ENCODE measurements at places on chromosomes 1 and 21.
A peak's percentile ranks its signal among the peaks of the same experiment; 100 is the strongest.

GRCh38 chr1:33374336-33375105, 53.6 kb upstream of the A3GALT2 start:
- H3K36me3 ChIP-seq: peaks cover 4% of the 10 kb centered on the region
- H3K4me3 ChIP-seq: no peak overlapping the region
- no peak overlapping the region for H3K27ac ChIP-seq
- peak; percentile 65 for DNase-seq
- H3K4me1 ChIP-seq: peaks cover 15% of the 10 kb centered on the region
- no peaks in the 10 kb centered on the region for H3K27me3 ChIP-seq

DNA sequence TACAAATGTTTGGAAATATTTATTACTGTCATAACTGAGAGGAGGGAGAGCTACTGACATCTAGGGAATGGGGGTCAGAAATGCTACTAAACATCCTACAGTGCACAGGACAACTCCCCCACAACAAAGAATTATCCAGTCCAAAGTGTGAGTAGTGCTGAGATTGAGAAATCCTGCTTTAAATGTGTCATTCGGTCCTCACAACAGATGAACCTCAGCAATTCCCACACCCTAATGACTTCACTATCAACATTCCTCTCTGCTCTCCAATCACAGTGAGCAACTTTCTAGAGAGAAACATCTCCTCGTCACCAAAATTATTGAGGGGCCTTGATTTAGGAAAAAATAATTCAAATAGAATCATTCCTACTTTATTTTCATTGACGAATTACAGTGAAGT, 18.0 kb downstream of the OMA1 start:
- no peak overlapping the region for H3K27ac ChIP-seq
- no peaks in the 10 kb centered on the region for H3K36me3 ChIP-seq
- H3K4me1 ChIP-seq: no peaks in the 10 kb centered on the region
- no peaks in the 10 kb centered on the region for H3K27me3 ChIP-seq
- no peak for DNase-seq

DNA sequence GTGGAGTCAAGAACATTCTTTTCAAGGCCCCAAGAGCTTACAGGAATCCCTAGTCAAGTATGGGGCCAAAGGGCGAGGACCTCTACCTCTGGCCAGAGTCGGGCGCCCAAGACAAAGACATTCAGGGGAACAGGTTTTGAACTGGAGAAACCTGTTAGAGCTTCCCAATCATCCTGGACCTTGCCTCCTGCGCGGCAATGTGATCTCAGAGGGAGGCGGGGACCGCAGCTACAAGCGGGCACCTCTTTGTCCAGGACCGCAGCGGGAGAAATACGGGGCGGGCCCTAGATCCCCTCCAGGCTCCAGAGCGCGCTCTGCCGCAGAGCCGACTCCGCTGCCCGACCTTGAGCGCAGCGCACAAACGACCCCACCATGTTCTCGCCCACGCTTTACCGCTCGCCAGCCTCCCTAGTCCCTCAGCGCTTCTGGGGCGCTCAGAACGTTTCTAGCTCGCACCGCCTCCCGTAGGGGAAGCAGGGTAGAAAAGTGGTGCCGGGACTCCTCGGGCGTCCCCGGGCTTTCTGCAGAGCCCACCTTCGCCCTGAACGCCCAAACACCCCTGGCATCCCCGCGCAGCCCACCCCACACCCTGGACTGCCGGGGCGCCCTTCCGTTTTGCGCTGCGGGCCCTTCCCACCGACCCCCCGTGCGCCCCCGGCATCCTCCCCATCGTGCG, 28.1 kb downstream of the RABIF start:
- peak overlapping the region; percentile 72 for H3K4me3 ChIP-seq
- H3K36me3 ChIP-seq: no peaks in the 10 kb centered on the region
- H3K27me3 ChIP-seq: no peaks in the 10 kb centered on the region
- DNase-seq: peak; percentile 25
- H3K27ac ChIP-seq: no peak overlapping the region

DNA sequence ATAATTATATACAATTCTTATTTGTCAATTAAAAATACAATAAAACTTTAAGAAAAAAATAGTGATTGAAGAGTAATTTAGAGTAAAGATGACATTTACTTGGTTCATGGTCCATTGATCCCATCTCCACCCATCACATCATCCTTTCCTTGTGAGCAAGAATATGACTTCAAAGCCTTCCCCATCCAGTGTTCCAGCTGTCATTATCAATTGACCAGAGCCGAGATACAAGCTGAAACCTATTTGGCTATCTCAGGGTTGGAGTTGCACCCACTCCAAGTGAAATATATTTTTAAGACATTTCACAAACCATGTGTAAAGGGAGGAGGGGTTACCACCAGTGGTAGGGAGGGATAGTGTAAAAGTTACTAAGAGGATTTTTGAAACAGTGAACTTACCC, 428.9 kb upstream of the C1orf87 start:
- peak overlapping the region; percentile 76 for H3K27ac ChIP-seq
- no peak for DNase-seq
- H3K36me3 ChIP-seq: no peaks in the 10 kb centered on the region
- H3K4me3 ChIP-seq: no peak overlapping the region
- H3K4me1 ChIP-seq: peaks cover 14% of the 10 kb centered on the region

DNA sequence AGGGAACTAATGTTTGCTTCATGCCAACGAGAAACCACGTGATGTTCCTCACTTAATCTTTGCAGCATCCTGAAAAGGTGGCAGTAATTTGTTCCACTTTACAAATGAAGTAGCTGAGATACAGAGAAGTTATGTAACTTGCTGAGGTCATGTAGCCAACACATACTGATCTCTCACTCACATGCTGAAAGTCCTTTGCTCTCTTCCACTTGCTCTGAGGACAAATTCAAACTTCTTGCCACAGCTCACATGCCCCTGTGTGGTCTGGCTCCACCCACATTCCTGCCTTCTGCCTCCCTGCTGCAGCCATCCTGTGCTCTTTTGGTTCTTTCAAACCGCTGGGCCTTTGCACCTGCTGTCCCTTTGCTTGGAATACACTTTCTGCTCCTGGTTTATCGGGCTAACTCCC, 55.4 kb downstream of the TMCO4 start:
- no peak overlapping the region for H3K27ac ChIP-seq
- no peak for DNase-seq
- H3K4me3 ChIP-seq: no peak overlapping the region
- H3K36me3 ChIP-seq: no peaks in the 10 kb centered on the region

- H3K27me3 ChIP-seq: peaks cover 6% of the 10 kb centered on the region
- H3K4me3 ChIP-seq: no peak overlapping the region
- peaks cover 17% of the 10 kb centered on the region for H3K4me1 ChIP-seq
These were observed 395.8 kb upstream of the VAMP3 start for GRCh38 chr1:7375329-7375728.

- H3K4me1 ChIP-seq: peaks cover 53% of the 10 kb centered on the region
- no peak overlapping the region for H3K4me3 ChIP-seq
- H3K27me3 ChIP-seq: no peaks in the 10 kb centered on the region
- DNase-seq: no peak
- peaks cover 4% of the 10 kb centered on the region for H3K36me3 ChIP-seq
- H3K27ac ChIP-seq: peak overlapping the region; percentile 35
These were observed 16.6 kb downstream of the SLC9A1 start for GRCh38 chr1:27138368-27138767.

DNA sequence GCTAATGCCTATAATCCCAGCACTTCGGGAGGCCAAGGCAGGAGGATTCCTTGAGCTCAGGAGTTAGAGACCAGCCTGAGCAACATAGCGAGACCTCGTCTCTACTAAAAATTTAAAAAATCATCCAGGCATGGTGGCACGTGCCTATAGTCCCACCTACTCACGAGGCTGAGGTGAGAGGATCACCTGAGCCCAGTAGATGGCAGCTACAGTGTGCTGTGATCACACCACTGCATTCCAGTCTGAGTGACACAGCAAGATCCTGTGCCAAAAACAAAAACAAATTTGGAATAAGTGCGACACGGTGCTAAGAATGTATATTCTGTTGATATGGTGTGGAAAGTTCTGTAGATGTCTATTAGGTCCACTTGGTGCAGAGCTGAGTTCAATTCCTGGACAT, 15.1 kb downstream of the USP33 start:
- peaks cover 5% of the 10 kb centered on the region for H3K36me3 ChIP-seq
- H3K4me3 ChIP-seq: no peak overlapping the region
- no peaks in the 10 kb centered on the region for H3K27me3 ChIP-seq
- H3K27ac ChIP-seq: no peak overlapping the region
- no peak for DNase-seq

DNA sequence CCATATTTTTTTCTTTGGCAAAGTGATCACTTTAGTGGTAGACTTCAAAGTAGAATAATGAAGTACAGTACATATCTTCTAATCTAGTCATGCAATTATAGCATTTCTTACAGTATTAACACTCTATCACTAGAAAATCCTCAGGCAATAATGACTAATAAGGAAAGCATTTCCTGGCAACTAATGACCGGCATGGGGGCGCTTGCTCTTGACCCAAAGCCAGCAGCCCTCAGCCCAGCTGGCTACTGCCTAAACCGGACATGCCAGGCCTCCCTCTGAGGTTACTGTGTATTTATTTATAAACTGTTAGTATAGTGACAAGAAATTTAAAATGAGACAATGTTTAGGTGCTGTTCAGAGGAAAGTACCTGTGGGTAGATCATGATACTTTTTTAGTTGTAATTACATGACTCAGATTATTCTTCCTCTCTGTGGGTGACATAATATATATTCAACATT, 633.8 kb downstream of the PTPRC start:
- DNase-seq: peak; percentile 73
- no peak overlapping the region for H3K4me3 ChIP-seq
- H3K4me1 ChIP-seq: peaks cover 8% of the 10 kb centered on the region
- H3K27ac ChIP-seq: peak overlapping the region; percentile 69

- H3K27ac ChIP-seq: peak overlapping the region; percentile 80
- H3K4me1 ChIP-seq: peaks cover 45% of the 10 kb centered on the region
- no peak overlapping the region for H3K4me3 ChIP-seq
- peaks cover 8% of the 10 kb centered on the region for H3K36me3 ChIP-seq
These were observed 153.4 kb downstream of the DHRS3 start for GRCh38 chr1:12464598-12465056.

DNA sequence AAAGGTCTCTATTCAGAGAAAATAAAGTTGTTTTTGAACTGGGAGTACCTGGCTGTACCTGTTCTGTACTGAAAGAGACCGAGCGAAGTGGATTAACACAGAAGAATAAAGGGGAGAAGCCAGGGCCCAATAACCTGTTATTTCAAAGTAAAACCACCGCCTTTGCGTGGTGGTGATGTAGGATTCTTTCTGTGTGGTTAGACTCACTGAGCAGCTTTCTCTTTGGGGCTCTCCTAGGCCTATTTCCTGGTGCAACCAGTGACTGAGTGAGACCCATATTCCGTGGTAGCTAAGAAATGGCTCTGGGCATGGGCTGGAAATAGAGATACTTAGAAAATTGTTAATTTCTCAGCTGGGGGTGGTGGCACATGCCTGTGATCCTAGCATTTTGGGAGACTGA, 99.9 kb downstream of the XCL2 start:
- peaks cover 4% of the 10 kb centered on the region for H3K27me3 ChIP-seq
- H3K36me3 ChIP-seq: no peaks in the 10 kb centered on the region
- no peak for DNase-seq
- H3K4me3 ChIP-seq: no peak overlapping the region
- H3K27ac ChIP-seq: no peak overlapping the region
- H3K4me1 ChIP-seq: peaks cover 6% of the 10 kb centered on the region

DNA sequence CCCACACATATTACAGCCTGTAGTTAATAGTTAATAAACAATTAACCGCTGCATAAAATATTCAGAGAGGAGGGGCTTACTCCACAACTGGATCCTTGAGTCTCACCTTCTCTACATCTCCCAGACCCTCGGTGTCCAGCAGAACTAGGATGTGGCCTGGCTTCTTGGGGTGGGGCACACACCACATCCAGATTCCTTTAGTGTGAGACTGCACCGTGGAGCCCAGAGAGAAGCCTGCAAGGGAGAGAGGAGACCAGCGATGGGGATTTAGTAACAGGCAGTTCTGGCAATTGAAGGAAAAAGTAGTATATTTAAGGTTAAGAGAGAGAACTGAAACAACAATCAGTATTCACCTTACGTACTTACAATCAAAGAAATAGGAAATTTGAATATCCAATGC, 4.9 kb downstream of the GBP1 start:
- peaks cover 8% of the 10 kb centered on the region for H3K36me3 ChIP-seq
- no peaks in the 10 kb centered on the region for H3K4me1 ChIP-seq
- no peak overlapping the region for H3K4me3 ChIP-seq
- H3K27me3 ChIP-seq: no peaks in the 10 kb centered on the region
- no peak overlapping the region for H3K27ac ChIP-seq

- H3K4me1 ChIP-seq: peaks cover 28% of the 10 kb centered on the region
- H3K27ac ChIP-seq: no peak overlapping the region
- peak; percentile 44 for DNase-seq
- no peak overlapping the region for H3K4me3 ChIP-seq
- H3K27me3 ChIP-seq: peaks cover 2% of the 10 kb centered on the region
These were observed 41.2 kb upstream of the FOXO6 start for GRCh38 chr1:41319807-41320711.

- H3K4me1 ChIP-seq: peaks cover 16% of the 10 kb centered on the region
- peaks cover 13% of the 10 kb centered on the region for H3K27me3 ChIP-seq
- H3K4me3 ChIP-seq: no peak overlapping the region
- H3K27ac ChIP-seq: no peak overlapping the region
- H3K36me3 ChIP-seq: no peaks in the 10 kb centered on the region
- no peak for DNase-seq
These were observed 13.0 kb upstream of the PDIK1L start for GRCh38 chr1:26098602-26099001.

GRCh38 chr1:93750955-93751354, 69.3 kb upstream of the BCAR3 start:
- no peaks in the 10 kb centered on the region for H3K27me3 ChIP-seq
- peaks cover 17% of the 10 kb centered on the region for H3K4me1 ChIP-seq
- no peak overlapping the region for H3K27ac ChIP-seq
- no peak overlapping the region for H3K4me3 ChIP-seq

DNA sequence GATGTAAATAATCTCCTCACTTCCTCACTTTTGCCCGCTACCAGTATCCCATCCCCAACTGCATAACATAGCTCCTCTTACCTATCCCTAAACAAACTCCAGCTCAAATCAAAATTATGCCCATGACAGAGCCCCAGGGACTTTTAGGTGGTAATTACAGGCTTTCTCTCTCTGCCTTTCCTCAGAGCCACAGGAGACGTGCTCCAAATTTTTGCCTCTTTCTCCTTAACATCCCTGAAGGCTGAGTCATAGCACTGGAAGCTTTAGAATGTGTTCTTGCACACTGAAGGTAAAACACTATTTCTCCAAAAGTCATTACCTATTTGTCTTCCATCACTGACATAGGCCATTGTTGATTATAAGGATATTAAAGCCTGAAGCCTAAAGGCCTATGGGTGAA, 263.5 kb upstream of the PLD5 start:
- no peak for DNase-seq
- H3K36me3 ChIP-seq: no peaks in the 10 kb centered on the region
- no peaks in the 10 kb centered on the region for H3K27me3 ChIP-seq
- H3K4me1 ChIP-seq: peaks cover 9% of the 10 kb centered on the region

GRCh38 chr1:7912743-7913557, 27.7 kb downstream of the TNFRSF9 start:
- H3K27ac ChIP-seq: no peak overlapping the region
- H3K36me3 ChIP-seq: no peaks in the 10 kb centered on the region
- no peak overlapping the region for H3K4me3 ChIP-seq

DNA sequence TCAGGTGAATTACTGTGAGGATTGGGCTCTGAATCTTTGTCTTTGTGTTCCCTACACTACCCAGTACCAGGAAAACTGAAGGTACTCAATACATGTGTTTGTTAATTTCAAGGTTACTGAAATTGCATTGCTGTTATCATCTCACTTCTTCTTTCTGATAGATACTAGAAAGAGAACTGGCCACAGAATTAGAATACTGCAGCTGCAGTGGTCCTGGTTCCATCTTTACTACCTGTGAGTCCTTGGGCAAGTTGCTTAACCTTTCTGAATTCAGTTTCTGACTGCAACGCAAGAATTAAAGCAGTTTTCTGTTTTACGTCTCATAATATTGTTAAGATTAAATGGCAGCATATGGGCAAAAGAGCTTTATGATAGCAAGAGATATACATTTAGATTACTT, 263.5 kb downstream of the LMO4 start:
- H3K36me3 ChIP-seq: no peaks in the 10 kb centered on the region
- DNase-seq: no peak
- no peak overlapping the region for H3K27ac ChIP-seq
- H3K4me1 ChIP-seq: no peaks in the 10 kb centered on the region

Measured in muscle of leg (tissue), 16 donors.